ENCODE measurements at places on chromosomes 5 and 9.

DNA sequence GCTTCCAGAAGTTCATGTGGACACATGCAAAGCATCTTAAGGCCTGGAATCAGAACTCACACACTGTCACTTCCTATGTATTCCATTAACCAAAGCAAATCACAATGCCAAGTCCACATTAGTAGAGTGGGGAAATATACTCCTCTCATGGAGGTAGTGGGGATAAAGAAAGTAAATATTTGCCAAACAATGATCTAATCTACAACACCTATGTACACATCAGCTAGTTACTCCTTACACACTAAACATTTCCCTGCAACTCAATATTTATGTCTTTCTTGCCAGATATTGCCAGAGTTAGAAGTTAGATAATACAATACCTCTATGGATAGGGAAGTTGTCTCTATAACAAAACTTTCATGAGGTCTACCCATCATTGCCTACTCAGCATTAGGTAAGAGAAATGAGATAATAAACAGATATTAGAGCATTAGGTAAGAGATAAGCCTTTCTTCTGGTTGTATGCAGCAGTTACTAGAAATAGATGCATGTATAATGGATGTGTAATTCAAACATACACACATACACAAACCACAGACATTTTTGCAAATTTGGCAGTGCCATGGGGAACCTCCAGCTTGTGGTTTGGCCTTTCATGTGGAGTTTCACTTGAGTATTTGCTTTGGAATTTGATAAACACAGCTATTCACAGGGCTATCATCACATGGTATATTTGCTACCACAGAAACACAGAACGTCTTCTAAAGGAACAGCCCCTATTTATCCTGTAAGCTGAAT is 196.5 kb downstream of the TLE1 start:
- peak; percentile 97 for DNase-seq

GRCh38 chr9:6997330-6997729 is 239.6 kb downstream of the KDM4C start:
- DNase-seq: peak; percentile 10

- DNase-seq: no peak
Observed at GRCh38 chr5:175336781-175337180, 107.2 kb downstream of the DRD1 start.

- DNase-seq: no peak
Observed at GRCh38 chr5:133806847-133807246, 161.6 kb downstream of the C5orf15 start.

DNA sequence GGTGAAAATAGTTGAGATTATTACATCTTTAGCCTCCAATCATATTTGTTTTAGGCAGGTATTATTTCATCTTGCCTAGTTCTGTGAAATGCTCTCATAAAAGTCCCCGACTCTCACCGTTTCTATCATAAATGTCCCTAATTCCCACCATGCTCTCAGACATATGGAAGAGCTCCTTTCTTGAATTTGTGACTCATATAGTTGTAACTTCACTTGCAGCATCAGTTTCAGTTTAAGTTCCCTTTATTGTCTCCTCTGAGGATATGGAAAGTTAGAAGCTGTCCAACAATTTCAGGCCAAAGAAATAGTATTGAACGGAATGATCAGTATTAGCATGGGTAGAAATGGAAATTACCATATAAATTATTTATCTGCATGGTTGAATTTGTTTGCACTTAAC is 187.5 kb upstream of the NR4A3 start:
- DNase-seq: no peak

GRCh38 chr5:75113354-75114113 is 61.2 kb upstream of the GCNT4 start:
- DNase-seq: no peak

DNA sequence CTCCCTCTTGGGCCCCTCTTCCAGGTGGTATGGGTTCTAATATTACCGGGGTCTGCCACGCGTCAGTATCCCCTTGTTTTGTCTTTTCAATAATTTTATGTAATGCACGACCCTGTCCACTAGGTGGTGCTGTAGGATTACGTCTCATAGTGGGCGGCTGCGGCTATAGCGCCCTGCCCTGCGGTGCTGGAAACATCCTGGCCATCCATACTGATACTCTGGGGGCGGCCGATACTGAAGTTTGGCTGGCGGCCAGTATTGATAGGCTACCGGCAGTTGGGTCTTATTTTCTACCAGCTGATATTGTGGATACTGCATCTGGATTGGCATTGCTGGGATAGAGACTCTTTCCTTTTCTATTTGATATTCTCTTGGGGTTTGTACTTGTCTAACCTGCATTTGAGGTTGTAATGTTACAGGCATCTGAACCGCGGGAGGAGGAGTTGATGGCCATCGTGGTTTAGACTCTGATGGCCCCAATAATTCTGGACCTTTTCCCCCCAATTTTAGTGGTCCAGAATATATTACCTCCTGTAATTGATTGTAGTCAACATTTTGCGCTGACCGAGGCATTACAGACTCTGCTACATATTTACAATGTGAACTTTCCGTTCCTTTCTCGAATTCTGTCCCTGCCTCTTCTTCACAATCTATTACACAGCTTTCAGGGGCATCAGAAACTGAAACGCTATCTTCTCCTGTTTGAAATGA is 3.3 kb upstream of the TMEM141 start:
- DNase-seq: peak; percentile 43

DNA sequence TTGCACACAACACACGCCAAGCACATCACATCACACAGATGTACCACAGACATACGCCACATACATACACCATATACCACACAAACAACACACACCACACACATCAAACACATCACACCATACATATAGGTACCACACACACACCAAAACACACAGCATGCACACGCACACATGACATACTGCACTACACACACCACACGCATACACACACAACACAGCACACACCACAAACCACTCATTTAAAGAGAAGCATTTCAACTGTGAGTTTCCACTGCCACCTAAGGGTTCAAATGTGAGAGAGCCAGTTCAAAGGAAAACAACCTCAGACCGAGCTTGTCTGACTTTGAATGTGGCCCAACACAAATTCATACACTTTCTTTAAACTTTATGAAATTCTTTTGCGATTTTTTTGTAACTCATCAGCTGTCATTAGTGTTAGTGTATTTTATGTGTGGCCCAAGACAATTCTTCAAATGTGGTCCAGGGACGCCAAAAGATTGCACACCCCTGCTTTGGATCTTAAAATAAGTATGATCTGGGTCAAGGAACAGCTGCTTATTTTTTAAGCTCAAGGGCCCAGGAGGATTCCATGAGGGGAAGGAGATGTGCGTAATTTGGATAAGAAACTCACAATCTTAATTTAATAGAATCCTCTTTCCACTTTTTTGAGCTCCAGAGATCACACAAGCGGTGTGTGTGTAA is 494.6 kb downstream of the GADD45G start:
- DNase-seq: peak; percentile 18

DNA sequence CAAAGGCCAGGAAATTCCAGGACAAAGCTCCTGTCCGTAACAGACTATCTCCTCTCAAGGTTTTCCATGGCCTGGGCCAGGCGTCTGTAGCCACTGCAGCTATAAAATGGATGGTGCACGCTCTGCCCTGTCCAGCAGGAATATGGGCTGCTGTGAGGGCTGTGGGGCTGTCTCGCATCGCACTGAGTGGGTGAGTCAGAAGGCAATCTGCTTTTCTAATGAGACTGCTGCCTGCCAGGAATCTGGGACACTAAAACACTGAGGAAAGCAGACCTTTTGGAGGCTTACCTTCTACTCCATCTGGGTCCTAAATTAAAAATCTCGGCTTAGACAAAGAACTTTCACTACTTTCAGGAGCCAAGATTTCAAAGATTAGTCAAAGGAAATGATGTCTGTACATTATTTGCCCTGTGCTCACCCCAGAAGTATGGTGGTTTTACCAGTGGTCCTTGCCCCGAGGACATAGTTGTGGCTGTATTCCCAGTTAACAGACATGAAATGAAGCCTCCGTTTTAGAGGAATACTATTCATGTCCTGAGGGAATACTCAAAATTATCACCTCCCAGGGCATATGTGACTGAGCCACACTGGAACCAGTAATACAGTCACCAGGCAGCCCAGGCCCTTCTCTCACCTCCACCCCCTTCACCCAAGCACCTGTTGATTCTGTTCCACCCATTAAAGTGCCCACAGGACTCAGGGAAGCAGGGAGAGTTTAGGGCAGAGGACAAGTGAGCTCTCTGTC is 56.4 kb downstream of the PFDN1 start:
- peak; percentile 63 for DNase-seq

DNA sequence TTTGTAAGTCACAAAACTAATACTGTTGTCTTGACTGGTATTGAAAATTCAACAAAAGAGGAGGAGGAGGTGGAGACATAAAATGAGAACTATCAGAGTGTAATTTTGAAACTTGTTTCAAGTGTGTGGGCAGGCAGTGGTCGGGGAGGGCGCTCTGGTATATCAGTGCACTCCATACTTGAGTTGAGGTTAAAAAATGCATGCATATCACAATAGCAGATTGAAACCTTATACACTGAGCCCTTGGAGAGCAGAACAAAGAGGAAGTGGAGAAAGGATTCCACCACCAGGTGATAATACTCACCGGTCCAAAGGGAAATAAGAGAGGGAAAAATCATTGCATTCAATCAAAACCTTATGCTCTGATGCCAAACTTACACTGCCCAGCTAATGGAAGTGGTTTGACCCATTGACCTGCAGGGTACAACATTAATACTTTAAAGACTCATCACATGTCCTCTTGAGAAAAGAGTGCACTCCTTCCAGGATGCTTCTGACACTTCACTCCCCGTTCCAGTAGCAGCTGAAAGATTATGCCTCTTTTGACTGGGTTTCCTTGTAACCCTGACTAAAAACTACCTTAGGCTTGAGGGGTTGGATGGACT is 79.5 kb upstream of the FAM169A start:
- peak; percentile 18 for DNase-seq

GRCh38 chr9:137444106-137444790 is 3.1 kb upstream of the ENTPD8 start:
- no peak for DNase-seq

GRCh38 chr9:113444736-113445135 is 18.8 kb upstream of the RGS3 start:
- DNase-seq: no peak

- DNase-seq: no peak
Observed at GRCh38 chr9:16360247-16360646, 510.2 kb downstream of the BNC2 start.

- DNase-seq: peak; percentile 85
Observed at GRCh38 chr5:117652958-117653280, 1078.3 kb upstream of the SEMA6A start.

DNA sequence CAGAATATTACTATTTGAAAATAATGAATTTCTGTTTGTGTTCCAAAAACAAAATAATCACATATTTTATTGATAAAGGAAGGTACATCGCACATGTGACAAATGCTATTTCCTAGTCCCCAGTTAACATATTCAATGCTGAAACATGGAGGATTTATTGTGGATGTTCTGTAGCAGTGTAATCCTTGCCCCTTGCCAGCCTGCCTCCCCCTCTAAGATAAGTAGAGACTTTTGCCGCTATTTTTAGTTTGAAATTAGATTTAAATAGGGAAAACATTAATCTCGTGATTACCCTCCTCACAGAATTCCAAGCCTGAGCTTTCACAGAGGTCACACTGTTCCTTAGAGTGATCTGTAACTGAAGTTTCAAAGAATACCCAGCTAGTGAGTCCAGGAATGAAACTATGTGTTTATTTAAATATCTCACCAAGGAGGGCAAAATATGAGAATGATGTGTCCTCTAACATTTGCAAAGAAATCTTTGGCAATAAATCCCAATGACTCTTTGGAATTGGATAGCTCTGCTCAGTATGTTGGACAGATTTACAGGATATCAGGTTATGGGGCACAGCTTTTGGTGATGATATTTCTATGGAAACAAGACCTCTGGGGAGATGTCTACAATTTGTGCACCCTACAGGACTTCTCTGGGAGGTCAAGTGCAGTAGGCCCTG is 17.3 kb downstream of the CTXN3 start:
- peak; percentile 6 for DNase-seq

DNA sequence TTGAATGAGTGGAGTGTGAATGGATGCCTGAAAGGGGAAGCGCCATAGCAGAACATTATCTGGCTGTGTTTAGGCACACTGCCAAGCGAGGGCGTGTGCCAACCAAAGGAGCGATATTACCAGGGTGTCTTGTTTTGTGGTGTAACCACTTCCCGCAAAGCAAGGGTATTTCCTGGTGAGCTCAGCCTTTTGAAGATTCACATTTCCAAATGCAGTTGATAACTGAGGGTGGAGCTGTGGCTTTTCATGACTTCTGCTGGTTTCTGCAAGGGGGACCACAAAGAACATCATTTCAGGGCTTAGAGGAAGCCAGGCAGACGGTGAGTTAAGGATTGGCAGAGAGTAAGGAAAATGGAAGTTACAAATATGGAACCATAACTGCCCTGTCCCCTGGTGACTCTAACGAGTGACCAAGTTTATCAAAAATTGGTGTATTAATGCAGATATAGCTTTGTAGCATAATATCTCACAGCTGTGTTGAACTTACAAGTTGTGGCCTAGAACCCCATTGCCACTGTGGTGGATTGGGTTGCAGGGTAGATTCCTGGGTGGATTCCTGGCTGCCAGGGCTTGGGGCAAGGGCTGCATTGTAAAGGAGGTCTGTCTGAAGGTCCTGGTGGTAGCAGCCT is 71.4 kb downstream of the RALGPS1 start:
- DNase-seq: peak; percentile 98

- no peak for DNase-seq
Observed at GRCh38 chr5:109936996-109937395, 247.3 kb downstream of the MAN2A1 start.

GRCh38 chr9:5665059-5665458 is 36.2 kb downstream of the RIC1 start:
- DNase-seq: no peak

GRCh38 chr5:58156973-58157701 is 302.7 kb downstream of the PLK2 start:
- peak; percentile 79 for DNase-seq

DNA sequence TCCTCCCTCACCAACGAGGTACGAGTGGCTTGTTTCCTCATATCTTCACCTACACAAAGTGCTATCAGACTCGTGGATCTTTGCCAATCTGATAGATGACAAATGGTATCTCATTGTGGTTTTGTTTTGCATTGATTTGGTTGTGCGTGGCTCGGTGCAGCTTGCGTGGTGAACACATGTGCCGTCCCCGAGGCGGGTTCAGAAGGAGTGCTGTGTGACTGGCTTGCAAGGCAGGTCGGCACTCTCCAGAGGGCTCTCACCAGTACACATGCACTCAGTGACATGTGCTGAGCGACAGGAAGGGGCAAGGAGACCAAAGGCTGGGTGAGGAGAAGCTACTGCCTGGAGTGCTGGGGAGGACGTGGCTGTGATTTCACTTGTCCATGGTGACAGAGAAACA is 95.3 kb upstream of the PITX1 start:
- no peak for DNase-seq

- no peak for DNase-seq
Observed at GRCh38 chr5:37184748-37185364, 64.3 kb downstream of the CPLANE1 start.

DNA sequence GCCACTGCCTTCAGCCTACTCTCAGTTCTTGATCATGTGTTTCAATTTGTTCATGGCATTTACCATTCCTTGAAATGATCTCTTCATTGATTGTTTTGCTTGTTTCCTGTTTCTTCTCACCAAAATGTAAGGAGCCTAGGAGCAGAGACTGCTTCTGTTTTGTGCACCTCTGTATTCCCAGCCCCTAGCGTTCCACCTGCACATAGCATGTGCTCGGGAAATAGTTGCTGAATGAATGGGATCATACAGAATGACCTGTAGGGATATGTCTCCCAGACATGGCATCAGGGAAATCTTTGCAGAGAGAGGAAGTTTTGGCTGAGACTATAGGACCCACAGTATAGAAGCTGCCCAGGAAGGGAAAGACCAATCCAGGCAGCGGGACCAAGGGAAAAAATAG is 6.2 kb upstream of the CERCAM start:
- DNase-seq: no peak

Measured in LHCN-M2 (cell line).